CD4-positive, alpha-beta T cell treated with Interleukin-1 beta for 1 hour (primary cell): ENCODE measurements at places on chromosomes 3 and 15.

GRCh38 chr15:101570241-101570640, 80.7 kb upstream of the PCSK6 start:
- no peak for DNase-seq

DNA sequence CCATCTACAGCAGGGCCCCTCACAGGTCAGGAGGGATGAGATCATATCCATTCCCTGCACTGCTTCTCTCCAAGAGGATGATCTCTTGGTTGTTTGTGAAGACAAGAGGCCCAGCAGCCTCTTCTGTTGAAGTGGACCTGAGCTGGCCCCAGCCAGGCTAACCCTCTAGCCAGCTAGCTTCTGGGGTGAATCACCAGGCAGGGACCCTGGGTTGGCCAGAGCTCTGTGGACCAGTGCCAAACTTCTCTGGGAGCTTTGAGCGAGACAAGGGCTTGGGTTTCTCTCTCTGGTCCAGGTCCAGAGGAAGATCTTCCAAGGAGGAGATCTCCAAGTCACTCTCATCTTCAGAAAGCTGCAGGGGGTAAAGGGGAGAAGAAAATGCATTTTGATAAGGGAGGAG, 52.7 kb downstream of the CLDN18 start:
- DNase-seq = no peak

DNA sequence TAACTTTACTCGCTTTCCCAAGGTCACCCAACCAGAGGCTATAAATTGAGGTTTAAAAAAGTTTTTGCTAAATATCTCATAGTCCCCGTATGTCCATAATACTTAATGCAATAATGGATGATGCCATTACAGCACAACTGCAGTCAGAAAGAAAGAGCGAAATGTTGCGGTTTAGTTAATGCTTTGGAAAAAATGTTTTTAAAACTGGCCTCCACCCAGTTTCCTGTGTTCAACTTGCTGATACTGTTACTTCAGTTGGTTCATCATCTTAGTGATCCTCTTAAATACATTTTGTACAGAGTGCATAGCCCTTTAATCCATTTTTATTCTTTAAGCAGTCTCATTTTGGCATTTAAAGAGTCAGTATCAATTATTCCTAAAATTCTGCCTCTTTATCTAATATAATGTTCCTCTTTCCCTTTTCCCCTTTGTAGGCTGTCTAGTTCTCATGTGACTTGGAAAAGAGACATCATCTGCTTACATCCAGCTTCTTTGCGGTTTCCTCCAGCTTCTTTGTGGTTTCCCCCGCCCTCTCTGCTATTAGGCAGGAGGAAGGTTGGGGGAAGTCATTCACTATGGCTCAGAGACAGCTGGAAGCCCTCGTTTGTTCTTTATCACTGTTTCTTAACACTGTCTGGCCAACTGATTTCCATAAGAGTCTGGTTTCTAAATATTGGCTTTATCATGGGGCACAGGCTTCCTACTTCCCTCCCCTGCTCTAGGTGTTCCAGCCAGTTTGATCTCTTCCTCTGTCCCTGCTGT, 154.3 kb downstream of the GOLIM4 start:
- peak; percentile 5 for DNase-seq

GRCh38 chr15:78050826-78051225, 26.7 kb downstream of the TBC1D2B start:
- no peak for DNase-seq

DNA sequence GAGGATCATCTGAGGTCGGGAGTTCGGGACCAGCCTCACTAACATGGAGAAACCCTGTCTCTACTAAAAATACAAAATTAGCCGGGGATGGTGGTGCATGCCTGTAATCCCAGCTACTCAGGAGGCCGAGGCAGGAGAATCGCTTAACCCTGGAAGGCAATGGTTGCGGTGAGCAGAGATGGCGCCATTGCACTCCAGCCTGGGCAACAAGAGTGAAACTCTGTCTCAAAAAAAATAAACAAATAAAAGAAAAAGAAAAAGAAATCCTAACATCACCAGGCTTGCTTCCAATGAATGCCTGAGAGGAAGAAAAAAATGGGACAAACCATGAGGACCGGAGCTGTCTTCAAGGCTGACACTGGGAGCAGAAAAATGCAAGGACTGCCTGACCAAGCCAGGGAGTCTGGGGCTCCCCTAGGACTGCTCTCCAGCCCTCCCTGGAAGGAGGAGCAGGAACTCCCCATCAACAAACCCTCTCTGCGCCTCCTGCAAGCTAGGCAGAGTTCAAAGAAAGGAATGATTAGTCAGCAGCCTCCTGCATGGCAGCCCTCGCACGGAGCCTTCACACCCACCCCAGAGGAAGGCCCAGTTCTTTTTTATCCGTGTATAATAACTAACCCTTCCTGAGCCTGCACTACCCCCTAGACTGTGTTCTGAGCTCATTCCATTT, 55.4 kb downstream of the NUP210 start:
- no peak for DNase-seq

DNA sequence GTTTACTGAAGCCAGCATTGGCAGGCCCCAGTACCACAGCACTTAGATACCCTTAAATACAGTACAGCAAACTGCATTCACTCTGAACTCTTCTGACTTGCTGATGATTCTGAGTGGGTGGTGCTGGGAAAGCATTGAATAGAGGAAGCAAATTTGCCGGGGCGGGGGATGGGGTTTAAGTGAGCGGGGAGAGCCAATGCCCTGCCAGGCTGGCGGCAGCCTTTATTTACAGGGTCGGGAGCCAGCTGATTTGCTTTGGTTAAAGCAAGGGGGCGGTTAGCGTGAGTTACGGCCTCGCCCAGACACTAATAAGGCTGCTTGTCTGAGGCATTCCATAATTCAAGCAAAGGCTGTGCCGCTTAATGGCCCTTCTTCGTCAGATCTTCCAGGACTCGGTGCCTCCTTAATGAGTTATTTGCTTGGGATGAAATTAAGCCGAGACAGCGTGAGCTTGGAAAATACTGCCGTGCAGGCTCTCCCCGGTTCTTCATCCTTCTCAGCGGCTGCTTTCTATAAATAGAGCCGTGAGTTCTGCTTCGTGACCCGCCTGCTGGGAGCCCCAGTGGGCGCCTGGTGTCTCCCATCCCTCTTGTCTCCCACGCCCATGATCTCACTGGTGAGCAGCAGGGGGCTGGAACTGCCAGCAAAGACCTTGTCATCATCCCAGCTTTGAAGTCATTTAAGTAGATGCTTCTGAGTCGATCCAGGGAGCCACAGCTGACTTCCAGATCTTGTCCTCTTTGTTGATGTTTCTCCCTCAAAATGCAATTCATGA, 25.8 kb downstream of the SPSB4 start:
- peak; percentile 22 for DNase-seq

- no peak for DNase-seq
Measured at GRCh38 chr3:57451150-57451846, 92.8 kb downstream of the DNAH12 start.

- no peak for DNase-seq
Measured at GRCh38 chr3:157542711-157543500, 39.7 kb upstream of the VEPH1 start.

GRCh38 chr3:45911511-45912226, 25.3 kb downstream of the CCR9 start:
- no peak for DNase-seq

- DNase-seq = peak; percentile 22
Measured at GRCh38 chr15:67150023-67150860, 84.8 kb downstream of the SMAD3 start.

DNA sequence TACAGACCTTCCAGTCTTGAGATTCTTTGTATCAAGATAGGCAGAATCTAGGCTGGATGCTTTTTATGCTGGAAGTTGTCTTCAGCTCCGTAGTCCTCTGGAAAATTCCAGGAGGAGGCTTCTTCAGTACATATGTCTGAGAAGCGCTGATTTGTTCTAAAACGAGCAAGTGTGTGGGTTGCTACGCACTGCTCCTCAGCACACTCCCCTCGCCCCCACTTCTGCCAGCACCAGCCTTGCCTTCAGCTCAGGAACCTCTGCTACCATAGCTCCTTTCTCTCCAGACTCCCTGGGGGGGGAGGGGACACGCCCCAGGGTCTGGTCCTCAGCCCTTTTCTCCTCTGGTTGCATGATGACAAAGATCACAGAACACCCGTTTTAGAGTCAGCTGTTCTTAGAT, 75.5 kb upstream of the TRA2B start:
- DNase-seq = no peak

GRCh38 chr3:37957539-37957936, 33.0 kb upstream of the VILL start:
- no peak for DNase-seq

- no peak for DNase-seq
Measured at GRCh38 chr3:146156095-146156494, 4.9 kb downstream of the PLOD2 start.

- no peak for DNase-seq
Measured at GRCh38 chr3:171218069-171218468, 191.5 kb upstream of the SLC2A2 start.

DNA sequence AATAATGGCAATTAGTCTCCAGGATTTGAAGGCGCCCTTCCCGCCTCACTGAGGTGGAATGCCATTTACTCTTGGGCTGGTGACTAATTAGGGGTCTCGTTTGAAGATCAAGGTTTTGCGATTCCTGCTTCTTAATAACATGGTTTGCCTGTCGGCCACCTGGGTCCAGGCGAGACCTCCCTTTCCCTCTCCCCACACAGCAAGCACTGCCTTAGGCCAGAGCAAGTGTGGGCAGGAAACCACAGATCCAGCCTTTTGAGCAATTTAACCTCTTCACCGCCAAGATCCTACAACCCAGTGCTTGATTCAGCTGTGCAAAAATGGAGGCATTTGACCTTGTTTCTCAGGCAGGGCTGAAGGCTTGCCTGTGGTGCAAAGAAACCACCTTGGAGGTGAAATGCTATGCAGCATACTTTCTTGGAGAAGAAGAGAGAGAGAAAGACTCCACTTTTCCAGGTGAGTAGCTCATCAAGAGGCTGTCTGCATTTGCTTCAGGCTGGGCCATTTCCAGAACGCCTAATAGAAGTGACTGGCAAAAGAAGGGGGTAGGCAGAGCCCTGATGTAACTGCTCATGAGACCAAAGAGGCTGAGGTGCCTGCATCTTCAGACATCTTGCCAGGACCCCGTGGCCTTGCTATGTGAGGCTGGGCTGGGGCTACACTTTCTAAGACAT, 34.1 kb upstream of the WNT5A start:
- no peak for DNase-seq

DNA sequence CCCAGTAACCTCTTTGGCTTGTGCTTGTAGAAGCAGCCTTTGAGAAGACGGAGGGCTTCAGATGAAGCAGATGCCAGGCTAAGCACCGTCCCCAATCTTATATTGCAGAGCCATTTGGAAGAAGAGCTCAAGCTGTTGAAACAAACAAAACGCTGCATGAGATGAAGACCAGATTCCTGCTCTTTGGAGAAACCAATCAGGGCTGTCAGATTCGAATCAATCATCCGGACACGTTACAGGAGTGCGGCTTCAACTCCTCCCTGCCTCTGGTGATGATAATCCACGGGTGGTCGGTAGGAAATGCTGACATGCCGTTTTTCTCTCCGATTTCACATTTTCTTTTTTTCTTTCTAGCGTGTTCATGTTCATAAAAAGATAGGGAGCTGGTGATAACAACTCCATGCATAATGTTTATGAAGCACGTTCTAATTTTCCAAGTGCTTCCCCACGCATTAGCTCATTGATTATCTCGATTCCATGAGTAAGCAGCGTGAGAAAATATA, 106.5 kb downstream of the LIPC start:
- no peak for DNase-seq

DNA sequence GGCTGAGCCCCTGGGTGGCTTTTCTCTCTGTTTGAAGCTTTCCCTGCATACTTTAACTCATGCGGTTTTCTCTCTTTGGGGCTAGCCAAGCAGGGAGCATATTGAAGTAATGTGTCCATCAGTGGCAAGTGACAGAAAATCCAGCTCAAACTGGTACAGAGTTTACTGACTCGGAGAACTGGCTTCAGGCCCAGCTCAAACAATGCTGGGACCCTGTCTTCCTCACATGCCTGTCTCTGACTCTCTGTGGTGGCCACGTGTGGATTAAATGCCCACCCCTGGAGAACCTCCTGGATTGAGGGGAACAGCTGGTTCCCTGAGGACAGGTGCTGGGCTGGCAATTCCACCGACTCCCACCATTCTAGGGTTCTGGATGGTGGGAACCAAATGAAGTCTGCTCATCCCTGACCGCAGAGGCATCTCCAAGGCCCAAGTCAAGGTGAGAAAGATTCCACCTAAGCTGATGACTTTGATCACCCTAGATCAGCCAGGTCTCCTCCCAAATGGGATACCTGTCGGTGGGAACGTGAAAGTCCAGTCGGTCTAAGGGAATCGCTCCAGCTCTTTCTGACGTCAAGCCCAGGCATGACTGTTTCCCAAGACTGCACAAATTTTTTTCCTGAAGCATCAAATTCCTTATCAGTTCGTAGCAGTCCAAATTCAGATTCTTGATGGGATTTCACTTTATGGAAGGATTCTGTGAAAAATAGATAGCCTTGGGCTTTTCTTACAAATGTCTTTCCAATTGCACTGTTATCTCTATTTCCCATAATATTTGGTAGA, 16.3 kb upstream of the HDAC11 start:
- no peak for DNase-seq

- DNase-seq = no peak
Measured at GRCh38 chr3:128168836-128169235, 15.6 kb downstream of the EEFSEC start.

DNA sequence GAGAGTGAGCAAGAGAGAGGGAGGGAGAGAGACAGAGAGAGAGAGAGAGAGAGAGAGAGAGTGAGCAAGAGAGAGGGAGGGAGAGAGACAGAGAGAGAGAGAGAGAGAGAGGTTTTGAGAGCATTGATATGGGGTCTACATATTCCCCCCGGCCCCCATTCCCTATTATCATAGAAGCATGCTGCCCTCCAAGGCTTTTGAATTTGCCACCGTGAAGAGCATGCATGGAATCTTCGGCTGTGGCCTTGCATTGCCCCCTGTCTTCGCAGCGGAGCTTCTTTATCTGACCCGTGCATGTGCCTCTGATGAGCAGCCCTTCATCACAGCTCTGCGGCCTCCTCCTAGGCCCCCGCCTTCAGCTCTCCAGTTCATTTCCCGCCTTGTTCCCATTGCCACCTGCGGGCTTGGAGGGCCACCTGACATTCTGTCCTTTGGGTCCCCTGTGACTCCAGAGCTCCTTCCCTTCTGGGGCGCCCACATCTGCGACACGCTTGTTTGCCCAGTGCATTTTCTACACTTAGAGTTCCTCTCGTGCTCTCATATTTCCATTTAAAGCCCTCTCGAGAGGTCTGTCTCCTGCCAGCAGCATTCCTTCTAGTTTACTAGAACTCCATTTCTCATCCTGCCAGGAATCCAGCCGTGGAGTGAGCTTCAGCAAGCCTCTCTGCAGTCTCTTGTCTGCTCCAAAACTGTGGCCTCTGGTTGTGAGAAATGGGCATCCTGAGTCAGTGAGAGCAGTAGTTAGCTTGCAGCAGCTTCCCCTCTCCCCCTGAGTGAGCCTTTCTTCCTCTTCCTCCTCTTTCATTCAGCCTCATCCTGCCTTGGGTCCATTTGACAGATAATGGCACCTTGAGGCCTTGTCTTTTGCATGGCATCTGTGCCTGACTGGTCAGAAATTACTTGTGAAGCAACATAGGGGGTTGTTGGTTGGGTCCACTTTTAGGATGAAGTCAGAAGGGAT, 25.3 kb downstream of the LPP start:
- no peak for DNase-seq

GRCh38 chr3:44419923-44420650, 57.4 kb downstream of the ZNF445 start:
- no peak for DNase-seq
